ENCODE measurements at places on chromosomes 1 and 21.

DNA sequence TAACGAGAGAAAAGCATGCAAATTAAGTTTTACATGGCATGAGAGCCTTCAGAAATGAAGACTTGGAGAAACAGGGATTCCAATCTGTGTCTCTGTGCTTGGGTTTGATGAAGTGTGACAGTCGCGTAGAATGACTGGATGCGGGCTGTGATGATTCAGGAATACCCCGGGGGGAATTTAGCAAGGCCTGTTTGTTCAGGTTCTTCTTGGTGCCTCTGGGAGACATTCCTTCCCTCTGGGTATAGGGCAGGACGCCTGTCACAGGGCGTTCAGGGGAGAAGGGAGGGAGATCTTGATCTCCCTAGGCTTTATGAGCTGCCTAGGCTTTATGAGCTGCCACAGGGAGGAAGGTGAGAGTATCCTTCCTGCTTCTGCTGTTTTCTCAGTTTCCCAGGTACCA is 36.6 kb downstream of the DOP1B start:
- no peak for DNase-seq

DNA sequence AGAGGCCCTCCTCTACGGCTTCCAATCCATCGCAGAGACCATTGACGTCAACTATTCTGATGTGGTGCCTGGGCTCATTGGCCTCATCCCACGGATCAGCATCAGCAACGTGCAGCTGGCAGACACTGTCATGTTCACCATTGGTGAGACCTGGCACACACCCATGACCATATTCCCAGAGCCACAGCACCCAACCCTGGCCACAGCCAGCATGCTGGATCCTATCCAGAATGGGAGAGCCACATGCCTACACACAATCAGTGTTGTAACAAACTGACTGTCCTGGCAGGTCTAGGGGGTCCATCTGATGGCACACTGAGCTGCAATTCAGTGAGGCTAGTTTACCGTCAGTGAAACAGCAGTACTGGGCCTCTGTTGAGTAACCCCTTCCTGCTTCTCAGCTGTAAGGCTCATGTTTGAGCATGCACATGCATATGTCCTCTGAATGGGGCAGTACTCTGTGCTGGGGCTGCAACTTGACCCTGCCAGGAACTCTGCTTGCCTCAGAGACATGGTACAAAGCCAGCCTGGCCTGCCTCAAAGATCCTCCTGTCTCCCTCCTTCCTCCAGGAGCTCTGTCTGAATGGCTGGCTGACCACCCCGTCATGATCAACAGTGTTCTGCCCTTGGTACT is 10.8 kb downstream of the IPO13 start:
- no peak for DNase-seq

GRCh38 chr1:161915051-161915503 is 108.6 kb downstream of the OLFML2B start:
- no peak for DNase-seq

GRCh38 chr1:29243023-29243870 is 6.9 kb downstream of the PTPRU start:
- DNase-seq, result no peak

All from astrocyte of the cerebellum (primary cell).